ENCODE measurements at places on chromosomes 2 and 18.

DNA sequence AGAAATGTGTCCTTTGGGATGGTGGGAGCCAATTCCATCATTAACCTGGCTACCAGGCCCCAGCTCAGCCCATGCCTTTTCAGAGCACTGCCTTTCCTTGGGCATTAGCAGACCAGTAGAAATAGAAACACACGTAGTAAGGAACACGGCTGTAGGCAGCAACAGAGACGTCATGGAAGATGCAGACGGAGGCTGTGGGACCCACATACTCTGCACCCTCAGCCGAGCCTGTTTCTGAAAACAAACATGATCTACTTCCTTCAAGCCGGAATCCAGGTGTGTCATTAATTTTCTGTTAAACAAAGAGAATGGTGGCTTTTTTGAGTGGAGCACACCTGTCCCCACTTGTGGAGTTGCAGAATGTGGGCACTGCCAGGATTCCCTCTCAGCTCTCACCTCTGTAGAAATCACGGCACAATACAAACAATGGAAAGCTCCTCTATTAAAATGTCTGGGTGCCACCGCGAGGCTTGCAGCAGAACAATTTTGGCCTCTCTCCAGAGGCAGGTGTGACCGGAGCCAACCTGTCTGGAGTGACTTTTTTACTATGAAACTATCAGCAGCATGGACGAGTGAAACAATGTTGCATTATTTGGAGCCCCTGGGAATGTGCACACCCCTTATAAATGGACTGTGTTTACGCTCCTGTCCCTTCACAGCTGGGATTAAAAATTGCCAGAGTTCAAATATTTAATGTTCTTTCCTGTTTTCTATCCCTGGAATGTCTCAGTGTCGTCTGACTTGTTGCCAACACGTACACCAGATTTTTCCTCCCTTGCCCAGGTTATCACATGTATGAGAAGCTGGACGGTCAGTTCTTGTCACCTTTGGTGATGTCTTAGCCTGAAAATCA lies 31.7 kb downstream of the SPP2 start:
- H3K27me3 ChIP-seq = peaks cover 22% of the 10 kb centered on the region
- H3K4me1 ChIP-seq = no peaks in the 10 kb centered on the region
- H3K4me3 ChIP-seq = no peak overlapping the region
- DNase-seq = no peak

GRCh38 chr18:8751692-8752091 lies 46.3 kb downstream of the MTCL1 start:
- H3K27ac ChIP-seq = no peak overlapping the region
- DNase-seq = no peak
- no peak overlapping the region for H3K4me3 ChIP-seq
- H3K27me3 ChIP-seq = no peaks in the 10 kb centered on the region
- H3K4me1 ChIP-seq = no peaks in the 10 kb centered on the region
- H3K36me3 ChIP-seq = no peaks in the 10 kb centered on the region

- no peaks in the 10 kb centered on the region for H3K36me3 ChIP-seq
- no peaks in the 10 kb centered on the region for H3K4me1 ChIP-seq
- H3K27ac ChIP-seq = no peak overlapping the region
- no peaks in the 10 kb centered on the region for H3K27me3 ChIP-seq
- no peak for DNase-seq
Measured at GRCh38 chr2:241657786-241658254, 20.3 kb downstream of the ATG4B start.

- no peak for DNase-seq
- no peaks in the 10 kb centered on the region for H3K27me3 ChIP-seq
- H3K36me3 ChIP-seq = no peaks in the 10 kb centered on the region
- no peak overlapping the region for H3K27ac ChIP-seq
- H3K4me3 ChIP-seq = no peak overlapping the region
Measured at GRCh38 chr18:44765456-44765855, 84.8 kb downstream of the SETBP1 start.

DNA sequence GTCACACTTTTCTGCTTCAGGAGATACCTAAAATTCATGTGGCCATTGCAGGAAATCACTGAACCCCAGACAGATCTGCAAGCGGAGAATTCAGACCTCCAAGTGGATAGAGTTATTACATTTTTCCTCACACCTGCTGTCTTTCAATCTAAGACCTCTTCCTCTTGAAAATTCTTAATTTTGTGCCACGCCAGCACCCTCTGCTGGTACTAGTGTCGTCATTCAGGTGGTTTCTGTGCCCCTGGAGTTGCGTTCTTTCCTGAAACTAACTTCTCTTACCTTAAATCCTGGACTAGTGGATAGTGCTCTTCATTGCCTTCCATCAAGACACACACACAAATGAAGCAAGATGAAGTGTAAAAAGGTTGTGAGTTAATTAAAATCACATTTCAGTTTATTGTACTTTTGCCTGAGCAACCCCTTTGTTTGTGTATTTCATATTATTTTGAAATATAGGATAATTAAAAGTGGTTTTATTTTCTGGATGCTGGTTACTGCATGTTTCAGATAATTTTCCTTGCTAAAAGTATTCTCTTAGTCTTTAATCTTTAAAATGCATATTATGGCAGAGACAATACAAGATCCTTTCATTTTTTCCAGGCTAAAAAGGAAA lies 1.6 kb upstream of the DNER start:
- no peak overlapping the region for H3K4me3 ChIP-seq
- H3K27me3 ChIP-seq = peaks cover 3% of the 10 kb centered on the region
- peak; percentile 68 for DNase-seq
- no peaks in the 10 kb centered on the region for H3K36me3 ChIP-seq
- peak overlapping the region; percentile 89 for H3K27ac ChIP-seq
